Activated CD4-positive, alpha-beta T cell treated with anti-CD3 and anti-CD28 coated beads, Interleukin-2, amount 10 ng/mL, durations not matched to agents 7 days and 5 days (primary cell): ENCODE measurements at places on chromosomes 11 and 22. TPM values are rescaled to one million over a fixed set of nuclear protein-coding genes. Genes with fewer than 3 reads are reported as not detected.

RAG2 gene
- total RNA-seq = not detected

KDM4F gene
- total RNA-seq = not detected

APOBEC3H gene
- 46.0 TPM for total RNA-seq

MMP13 gene
- total RNA-seq = not detected

GUCY1A2 gene
- total RNA-seq = not detected

MYBPC3 gene
- total RNA-seq = not detected

CDC45 gene
- 65.7 TPM for total RNA-seq

GLB1L2 gene
- total RNA-seq = 2.4 TPM

KIF18A gene
- 31.8 TPM for total RNA-seq

ANO1 gene
- total RNA-seq = not detected

ANKK1 gene
- 0.15 TPM for total RNA-seq

OR51I1 gene
- not detected for total RNA-seq

NRGN gene
- 8.9 TPM for total RNA-seq

MUC5AC gene
- total RNA-seq = not detected
